ENCODE measurements at places on chromosomes 4 and X. TPM values are rescaled to one million over a fixed set of nuclear protein-coding genes. Genes with fewer than 3 reads are reported as not detected.

The ETDA gene
- not detected for total RNA-seq

The TRMT10A gene
- 5.7 TPM for total RNA-seq

The GUCY1B1 gene
- 0.86 TPM for total RNA-seq

The ZCCHC18 gene
- 0.29 TPM for total RNA-seq

The ARX gene
- total RNA-seq, result not detected

The XAGE3 gene
- not detected for total RNA-seq

The RAB33A gene
- total RNA-seq, result 3.3 TPM

The GPR173 gene
- 3.7 TPM for total RNA-seq

The STK32B gene
- total RNA-seq, result 1.3 TPM

The TRPC5OS gene
- not detected for total RNA-seq

The PDS5A gene
- 79.9 TPM for total RNA-seq

The CORIN gene
- under 0.01 TPM for total RNA-seq

The PABPC4L gene
- total RNA-seq, result 7.7 TPM

The SLC6A14 gene
- not detected for total RNA-seq

The CCDC158 gene
- total RNA-seq, result not detected

The P2RY4 gene
- total RNA-seq, result 0.14 TPM

The BEX1 gene
- total RNA-seq, result 9.0 TPM

The RCHY1 gene
- total RNA-seq, result 25.6 TPM

The HSFX2 gene
- 0.14 TPM for total RNA-seq

The TECRL gene
- not detected for total RNA-seq

The MAGEB17 gene
- not detected for total RNA-seq

The PITX2 gene
- total RNA-seq, result 36.1 TPM

The ZMAT1 gene
- total RNA-seq, result 0.72 TPM

The HNRNPH2 gene
- 58.6 TPM for total RNA-seq

The GLRB gene
- total RNA-seq, result 8.2 TPM

The SPIN2A gene
- 0.22 TPM for total RNA-seq

The EPGN gene
- total RNA-seq, result not detected

The SHOX gene
- total RNA-seq, result not detected

The ATP1B4 gene
- not detected for total RNA-seq

The LINC00632 gene
- 5.3 TPM for total RNA-seq

The CENPVL3 gene
- total RNA-seq, result not detected

The INTU gene
- total RNA-seq, result 2.6 TPM

The ADAD1 gene
- total RNA-seq, result not detected

The USP51 gene
- total RNA-seq, result 0.88 TPM

The IL3RA gene
- not detected for total RNA-seq

The FGFBP2 gene
- total RNA-seq, result not detected

The KIT gene
- total RNA-seq, result under 0.01 TPM

The NLGN4X gene
- total RNA-seq, result 5.3 TPM

The SOD3 gene
- 18.9 TPM for total RNA-seq

The USP17L17 gene
- total RNA-seq, result not detected

The UCP1 gene
- total RNA-seq, result not detected

The OPN1MW2 gene
- total RNA-seq, result not detected

The ENPEP gene
- total RNA-seq, result 1.1 TPM

The SLC10A4 gene
- total RNA-seq, result not detected

Measured in placental pericyte (primary cell).